ENCODE measurements at places on chromosomes 5 and 9. TPM values are rescaled to one million over a fixed set of nuclear protein-coding genes. Genes with fewer than 3 reads are reported as not detected.

Gene INSYN2B
- not detected for total RNA-seq

Gene CREB3
- 36.4 TPM for total RNA-seq

DNA sequence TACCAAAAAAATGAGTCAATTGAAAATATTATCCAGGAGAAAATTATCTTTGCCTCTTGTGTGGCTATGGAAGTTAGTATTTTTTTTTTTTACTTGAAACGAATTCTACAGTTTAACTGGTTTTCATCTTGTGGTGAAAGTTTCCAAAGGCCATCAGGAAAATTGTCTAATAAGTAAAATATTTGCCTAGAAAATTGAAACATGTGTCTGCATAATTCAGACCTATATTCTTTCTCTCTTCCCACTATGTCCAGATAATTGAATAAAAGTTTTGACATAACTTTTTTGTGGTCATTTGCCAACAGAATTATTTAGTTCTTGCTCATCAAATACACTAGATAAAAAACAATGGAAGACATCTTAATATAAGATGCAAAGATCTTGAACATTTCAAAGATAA is 321.5 kb upstream of the RPS23 start:
- no peaks in the 10 kb centered on the region for H3K4me1 ChIP-seq
- no peaks in the 10 kb centered on the region for H3K36me3 ChIP-seq
- no peak for DNase-seq
- no peak overlapping the region for H3K27ac ChIP-seq

DNA sequence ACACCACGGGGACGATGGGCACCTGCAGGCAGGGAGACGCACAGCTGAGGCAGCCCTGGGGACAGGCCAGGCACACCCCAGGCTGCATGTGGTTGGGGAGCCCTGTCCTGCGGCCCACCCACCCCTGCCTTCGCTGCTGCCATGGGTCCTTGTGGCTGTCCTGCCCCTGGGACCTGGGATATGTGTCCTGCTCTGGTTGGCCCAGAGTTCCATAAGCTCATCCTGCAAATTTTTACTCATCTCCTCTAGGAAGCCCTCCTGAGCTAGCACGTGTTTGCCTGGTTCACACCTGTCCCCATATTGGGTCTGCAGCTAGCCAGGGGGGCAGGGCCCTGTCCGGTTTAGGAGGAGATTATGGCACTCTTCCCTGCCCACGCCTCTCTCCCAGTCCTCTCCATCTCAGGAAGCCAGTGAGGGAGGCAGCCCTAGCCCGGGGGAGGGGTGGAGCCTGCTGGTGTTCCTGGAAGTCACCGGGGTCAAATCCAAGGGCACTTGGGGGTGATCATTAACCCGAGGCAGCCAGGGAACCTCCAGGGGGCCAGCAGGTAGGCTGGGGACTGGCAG is 12.2 kb downstream of the EGFL7 start:
- peak overlapping the region; percentile 29 for H3K27ac ChIP-seq
- H3K36me3 ChIP-seq, result no peaks in the 10 kb centered on the region
- H3K4me1 ChIP-seq, result peaks cover 5% of the 10 kb centered on the region
- no peak for DNase-seq

Gene SLC36A3
- not detected for total RNA-seq

DNA sequence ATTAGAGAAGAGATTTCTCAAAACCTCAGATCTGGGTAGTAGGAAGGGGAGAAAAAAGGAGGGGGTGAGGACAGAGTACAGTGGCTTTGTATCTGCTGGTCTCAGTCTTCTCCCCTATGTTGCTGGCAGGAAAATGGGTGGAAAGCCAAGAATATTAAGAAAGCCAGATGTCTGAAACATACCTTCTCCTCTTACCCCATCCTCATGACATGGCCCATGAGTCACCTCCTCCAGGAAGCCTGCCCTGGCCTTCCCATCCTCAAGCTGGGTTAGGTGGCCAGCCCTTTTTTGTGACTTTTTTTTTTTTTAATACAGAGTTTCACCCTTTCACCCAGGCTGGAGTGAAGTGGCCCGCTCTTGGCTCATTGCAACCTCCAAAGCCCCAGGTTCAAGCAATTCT is 61.8 kb downstream of the ABCA1 start:
- H3K27me3 ChIP-seq, result no peaks in the 10 kb centered on the region
- DNase-seq, result no peak
- peaks cover 56% of the 10 kb centered on the region for H3K4me1 ChIP-seq
- H3K27ac ChIP-seq, result no peak overlapping the region

DNA sequence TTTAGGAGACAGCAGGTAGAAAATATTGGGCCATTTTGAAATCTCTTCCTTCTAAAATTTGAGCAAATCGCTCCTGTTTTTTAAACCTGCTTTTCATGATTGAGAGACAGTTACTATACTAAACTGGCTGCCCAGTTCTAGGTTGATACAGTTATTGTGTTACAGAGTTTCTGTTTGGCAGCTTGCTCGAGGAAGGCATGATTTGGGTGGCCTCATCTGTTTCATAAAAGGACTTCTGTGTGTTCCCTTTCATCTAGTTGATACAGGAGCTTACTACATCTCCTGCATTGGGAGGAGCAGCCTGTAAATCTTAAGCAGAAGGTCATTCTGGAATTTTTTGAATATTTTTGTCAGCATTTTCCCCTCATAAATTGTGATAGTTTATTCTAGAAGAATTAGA is 14.2 kb downstream of the HSPA4 start:
- H3K36me3 ChIP-seq, result peaks cover 30% of the 10 kb centered on the region
- peak overlapping the region; percentile 79 for H3K4me3 ChIP-seq
- H3K4me1 ChIP-seq, result peaks cover 17% of the 10 kb centered on the region
- H3K27me3 ChIP-seq, result no peaks in the 10 kb centered on the region
- DNase-seq, result no peak

DNA sequence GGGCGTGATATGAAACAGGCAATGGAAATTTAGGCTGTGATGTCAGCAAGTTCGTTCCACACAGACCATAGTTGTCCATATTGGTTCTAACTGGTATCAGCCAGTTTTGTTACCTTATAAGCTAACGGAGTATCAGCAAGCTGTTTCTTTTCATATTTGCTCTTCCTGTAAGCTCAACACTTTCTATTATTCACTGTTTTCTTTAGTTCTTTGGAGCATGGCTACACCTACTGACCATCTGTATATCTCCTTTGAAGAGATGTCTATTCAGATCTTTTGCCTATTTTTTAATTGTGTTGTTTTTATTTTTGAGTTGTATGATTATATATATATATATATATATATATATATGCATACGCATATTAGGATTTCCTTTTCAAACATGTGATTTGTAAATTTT is 1057.2 kb upstream of the CDH10 start:
- H3K36me3 ChIP-seq, result no peaks in the 10 kb centered on the region
- H3K4me3 ChIP-seq, result no peak overlapping the region
- H3K4me1 ChIP-seq, result no peaks in the 10 kb centered on the region
- no peak for DNase-seq
- no peak overlapping the region for H3K27ac ChIP-seq

Gene CEP72
- total RNA-seq, result 27.8 TPM

Gene TYRP1
- total RNA-seq, result 86.2 TPM

Gene SHROOM1
- 7.6 TPM for total RNA-seq

- no peaks in the 10 kb centered on the region for H3K36me3 ChIP-seq
- H3K4me3 ChIP-seq, result no peak overlapping the region
These were observed 104.9 kb downstream of the PAM start for GRCh38 chr5:102860035-102860434.

GRCh38 chr5:142202282-142202681 is 93.7 kb downstream of the NDFIP1 start:
- H3K27me3 ChIP-seq, result peaks cover 7% of the 10 kb centered on the region
- H3K4me1 ChIP-seq, result peaks cover 3% of the 10 kb centered on the region
- DNase-seq, result no peak

Gene FOXD1
- total RNA-seq, result 1.3 TPM

GRCh38 chr9:80881940-80882339 is 807.4 kb downstream of the TLE1 start:
- peaks cover 4% of the 10 kb centered on the region for H3K27me3 ChIP-seq
- H3K27ac ChIP-seq, result no peak overlapping the region
- H3K4me3 ChIP-seq, result no peak overlapping the region
- DNase-seq, result no peak
- H3K4me1 ChIP-seq, result peaks cover 13% of the 10 kb centered on the region

DNA sequence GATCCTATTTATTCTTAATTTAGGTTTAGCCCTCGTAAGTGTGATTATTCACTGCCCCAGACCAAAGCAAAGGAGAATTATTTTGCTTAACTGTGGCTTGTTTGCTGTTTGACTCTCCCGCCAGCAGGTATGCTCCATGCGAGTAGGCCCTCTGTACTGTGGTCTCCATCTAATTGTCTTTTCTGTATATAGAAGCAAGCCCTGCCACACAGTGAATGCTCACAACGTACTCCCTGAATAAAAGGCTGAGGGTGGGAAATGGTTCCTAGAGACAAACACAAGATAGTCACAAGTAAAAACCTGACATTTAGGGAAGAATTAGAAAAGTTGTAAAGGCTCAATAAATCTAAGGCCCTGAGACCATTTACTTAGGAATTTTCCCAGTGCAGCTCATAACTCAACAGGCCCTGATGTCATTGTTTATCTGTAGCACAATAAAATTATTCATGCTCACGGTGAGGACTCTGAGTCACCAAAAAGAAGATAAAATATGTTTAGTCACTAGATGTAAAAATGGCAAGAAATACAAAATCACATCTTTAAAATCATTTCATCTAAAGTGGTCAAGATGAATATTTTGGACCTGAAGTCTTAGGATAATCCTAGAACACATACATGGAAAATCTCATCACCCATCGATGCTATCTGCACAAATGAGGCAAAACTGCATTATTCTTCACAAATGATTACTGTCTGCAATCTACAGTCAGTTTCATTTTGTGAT is 473.2 kb downstream of the ENC1 start:
- H3K27ac ChIP-seq, result no peak overlapping the region
- peaks cover 4% of the 10 kb centered on the region for H3K4me1 ChIP-seq
- no peaks in the 10 kb centered on the region for H3K36me3 ChIP-seq

GRCh38 chr5:137136991-137137632 is 362.0 kb downstream of the SPOCK1 start:
- H3K27me3 ChIP-seq, result peaks cover 25% of the 10 kb centered on the region
- H3K36me3 ChIP-seq, result no peaks in the 10 kb centered on the region
- no peak overlapping the region for H3K27ac ChIP-seq

DNA sequence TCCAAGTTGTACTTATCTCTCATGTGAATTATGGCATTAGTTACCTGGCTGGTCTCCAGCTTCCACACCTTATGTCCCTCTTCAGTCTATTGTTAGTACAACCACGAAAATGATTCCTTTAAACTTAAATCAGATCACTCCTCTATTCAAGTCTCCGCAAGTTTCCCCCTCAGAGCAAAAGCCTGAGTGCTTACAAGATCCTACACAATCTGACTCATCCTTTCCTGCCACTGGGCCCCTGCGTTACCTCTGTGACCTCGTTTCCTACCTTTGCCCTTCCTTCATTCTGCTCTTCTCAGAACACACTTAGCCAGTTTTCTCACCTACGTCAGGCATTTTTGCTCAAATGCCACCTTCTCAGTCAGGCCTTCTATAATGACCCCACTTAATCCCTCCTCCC is 45.1 kb upstream of the GLIS3 start:
- H3K27me3 ChIP-seq, result no peaks in the 10 kb centered on the region
- H3K36me3 ChIP-seq, result no peaks in the 10 kb centered on the region
- H3K4me1 ChIP-seq, result peaks cover 5% of the 10 kb centered on the region
- DNase-seq, result no peak

GRCh38 chr5:132065351-132065937 is 5.0 kb downstream of the IL3 start:
- H3K27ac ChIP-seq, result no peak overlapping the region
- H3K4me1 ChIP-seq, result no peaks in the 10 kb centered on the region
- DNase-seq, result no peak

Gene KIF12
- 35.9 TPM for total RNA-seq

GRCh38 chr9:107735821-107736220 is 246.3 kb upstream of the KLF4 start:
- H3K27ac ChIP-seq, result no peak overlapping the region
- H3K4me1 ChIP-seq, result peaks cover 12% of the 10 kb centered on the region

- H3K27me3 ChIP-seq, result no peaks in the 10 kb centered on the region
- H3K36me3 ChIP-seq, result no peaks in the 10 kb centered on the region
- no peak overlapping the region for H3K4me3 ChIP-seq
These were observed 113.3 kb upstream of the LPAR1 start for GRCh38 chr9:111151537-111151936.

GRCh38 chr9:6040077-6040476 is 24.7 kb upstream of the RANBP6 start:
- peaks cover 10% of the 10 kb centered on the region for H3K27me3 ChIP-seq
- no peaks in the 10 kb centered on the region for H3K4me1 ChIP-seq
- no peak overlapping the region for H3K27ac ChIP-seq
- no peaks in the 10 kb centered on the region for H3K36me3 ChIP-seq
- no peak for DNase-seq

Data from type B pancreatic cell (in vitro differentiated cells).